ENCODE measurements at places on chromosomes 13 and 19. TPM values are rescaled to one million over a fixed set of nuclear protein-coding genes. Genes with fewer than 3 reads are reported as not detected.

Gene DMKN
- total RNA-seq = under 0.01 TPM

Gene PGLYRP2
- total RNA-seq = not detected

Gene GPC6
- 9.0 TPM for total RNA-seq

Gene FAM124A
- 8.6 TPM for total RNA-seq

Gene BIVM
- 43.2 TPM for total RNA-seq

Gene TYROBP
- 2.9 TPM for total RNA-seq

Gene ZNF132
- total RNA-seq = 15.9 TPM
